ENCODE measurements at places on chromosomes 2 and 18.

- DNase-seq = no peak
Measured at GRCh38 chr2:135820003-135820618, 16.9 kb downstream of the LCT start.

- no peak for DNase-seq
Measured at GRCh38 chr2:17051538-17051937, 385.9 kb upstream of the CYRIA start.

GRCh38 chr2:191926671-191927070, 79.8 kb upstream of the CAVIN2 start:
- no peak for DNase-seq

DNA sequence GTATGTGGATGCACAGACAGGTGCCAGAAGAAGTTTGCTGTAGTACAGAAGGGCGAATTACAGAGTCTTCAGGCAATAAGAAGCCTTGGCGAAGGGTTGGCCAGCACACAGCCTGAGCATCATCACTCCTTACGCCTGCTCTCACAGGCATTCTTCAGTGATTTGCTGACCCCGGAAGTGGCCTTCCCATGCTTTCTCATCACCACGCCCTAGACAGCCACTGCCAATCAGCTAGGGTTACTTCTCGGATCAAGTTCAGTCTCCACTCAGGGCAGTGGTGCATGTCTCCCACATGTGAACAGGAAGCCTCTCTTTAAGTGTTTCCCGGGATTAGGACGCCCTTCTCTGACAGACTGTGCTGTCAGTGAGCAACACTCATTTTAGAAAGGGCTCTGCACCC, 81.8 kb downstream of the C1QL2 start:
- DNase-seq = no peak

DNA sequence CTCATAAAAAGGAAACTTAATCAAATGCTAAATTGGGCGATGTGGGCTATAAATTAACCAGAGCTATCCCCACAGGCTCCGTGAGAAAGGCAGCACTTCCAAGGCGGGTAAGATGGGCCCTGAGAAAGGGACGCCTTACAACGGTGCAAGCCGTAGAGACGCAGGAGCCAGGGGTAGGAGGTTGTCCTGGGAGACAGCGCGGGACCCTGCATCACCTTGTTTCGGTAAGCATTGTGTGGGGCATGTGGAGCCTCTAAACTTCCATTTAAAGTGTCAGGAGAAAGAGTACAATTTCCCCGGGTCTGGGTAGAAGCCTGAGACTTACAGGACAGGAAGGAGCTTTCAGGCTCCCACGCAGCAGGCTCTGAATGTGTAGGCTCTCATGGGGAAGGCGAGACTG, 1.2 kb upstream of the PER2 start:
- DNase-seq = no peak

GRCh38 chr18:79608535-79608934, 71.1 kb upstream of the CTDP1 start:
- no peak for DNase-seq

- no peak for DNase-seq
Measured at GRCh38 chr2:207764096-207764630, 5.5 kb downstream of the FZD5 start.

GRCh38 chr18:79818036-79818435, 20.3 kb downstream of the KCNG2 start:
- DNase-seq = no peak

DNA sequence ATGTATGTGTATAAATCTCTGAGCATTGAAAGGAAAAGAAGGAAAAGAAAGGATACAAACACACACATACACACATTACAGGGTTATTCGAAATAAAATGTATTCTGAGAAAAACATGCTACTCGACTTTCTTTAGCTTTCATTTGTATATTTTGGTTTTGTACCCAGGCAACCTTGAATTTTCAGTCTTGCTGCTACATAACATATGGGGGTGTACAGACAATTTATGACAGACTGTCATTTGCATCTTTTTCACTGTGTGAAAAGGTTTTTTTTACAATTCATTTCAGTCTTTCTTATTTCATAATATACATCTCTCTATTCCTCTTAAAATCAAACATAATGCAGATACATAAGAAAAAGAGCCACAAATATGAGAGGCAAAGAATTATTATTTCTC, 1238.4 kb upstream of the NXPH2 start:
- no peak for DNase-seq
